ENCODE measurements at places on chromosomes 1 and 21.

GRCh38 chr1:4327142-4327541 is 327.3 kb upstream of the AJAP1 start:
- no peak for DNase-seq

GRCh38 chr1:23875382-23875781 is 7.3 kb upstream of the FUCA1 start:
- DNase-seq, result no peak

GRCh38 chr1:207844371-207844770 is 66.6 kb downstream of the CD34 start:
- peak; percentile 73 for DNase-seq

- DNase-seq, result no peak
Measured at GRCh38 chr1:205045146-205045545, 2.1 kb downstream of the CNTN2 start.

DNA sequence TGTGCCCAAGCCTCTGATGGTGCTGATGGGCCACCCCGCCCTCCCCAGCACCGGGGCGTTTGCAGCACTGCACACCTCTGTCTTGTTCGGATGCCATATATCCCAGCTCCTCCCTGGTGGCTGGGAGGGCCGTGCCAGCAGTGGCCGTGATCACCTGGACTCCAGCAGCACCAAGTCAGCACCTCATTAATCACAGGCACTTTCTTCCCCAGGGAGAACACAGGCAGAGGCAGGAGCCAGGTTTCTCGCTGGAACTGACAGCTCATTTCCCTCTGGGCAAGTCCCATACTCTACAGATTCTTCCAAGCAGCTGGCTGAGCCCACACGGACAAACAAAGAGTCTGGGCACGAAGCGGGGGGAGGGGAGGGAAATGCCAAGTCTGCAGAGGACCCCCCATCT is 141.7 kb upstream of the EDN2 start:
- DNase-seq, result no peak
